Myocyte (in vitro differentiated cells): ENCODE measurements at places on chromosomes 3 and 15. TPM values are rescaled to one million over a fixed set of nuclear protein-coding genes. Genes with fewer than 3 reads are reported as not detected.

GRCh38 chr15:83206526-83207008 is 1.1 kb downstream of the HDGFL3 start:
- DNase-seq = peak; percentile 52

Gene COL7A1
- 7.1 and 11.1 TPM in 2 replicates for total RNA-seq

Gene ZBTB20
- 62.4 and 88.9 TPM in 2 replicates for total RNA-seq

DNA sequence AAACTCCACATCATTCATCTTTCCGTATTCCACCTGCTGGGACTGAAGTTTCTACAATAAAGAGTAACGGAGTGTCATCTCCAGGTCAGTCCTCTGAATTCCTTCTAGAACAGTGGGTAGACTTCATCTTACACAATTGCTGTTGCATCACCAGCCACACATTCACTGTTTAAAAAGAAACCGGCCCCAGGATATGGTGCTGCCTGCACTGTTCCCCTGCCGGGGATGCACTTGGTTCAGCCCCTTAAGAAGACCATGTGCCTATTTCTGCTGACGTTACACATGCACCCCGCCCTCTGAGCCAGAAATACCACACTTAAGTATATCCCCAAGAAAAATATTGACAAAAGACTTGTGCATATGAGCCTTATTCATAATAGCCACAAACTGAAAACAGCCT is 233.4 kb downstream of the FEZF2 start:
- no peak for DNase-seq

Gene TRPM1
- not detected in 2 replicates for total RNA-seq

DNA sequence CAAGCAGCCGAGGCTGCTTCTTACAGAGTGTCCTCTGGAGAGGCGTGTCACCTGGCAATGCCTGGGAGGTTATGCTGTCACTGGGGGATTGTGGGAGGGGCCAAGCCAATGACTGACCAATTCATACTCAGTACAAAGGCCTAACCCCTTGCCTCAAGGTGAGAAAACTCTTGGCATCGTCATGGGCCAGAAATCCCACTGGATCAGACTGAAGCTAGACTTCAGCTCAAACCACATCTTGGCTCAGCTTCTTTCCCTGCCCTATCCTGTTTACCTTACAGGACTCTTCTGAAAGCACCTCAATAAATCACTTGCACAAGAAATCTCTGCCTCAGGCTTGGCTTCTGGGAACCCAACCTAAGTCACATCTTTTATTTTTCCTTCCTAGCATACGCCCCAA is 9.5 kb downstream of the ANAPC13 start:
- no peak for DNase-seq

Gene PATL2
- total RNA-seq = 0.19 and 0.73 TPM in 2 replicates
